ENCODE measurements at places on chromosomes 13 and 19. TPM values are rescaled to one million over a fixed set of nuclear protein-coding genes. Genes with fewer than 3 reads are reported as not detected.

DNA sequence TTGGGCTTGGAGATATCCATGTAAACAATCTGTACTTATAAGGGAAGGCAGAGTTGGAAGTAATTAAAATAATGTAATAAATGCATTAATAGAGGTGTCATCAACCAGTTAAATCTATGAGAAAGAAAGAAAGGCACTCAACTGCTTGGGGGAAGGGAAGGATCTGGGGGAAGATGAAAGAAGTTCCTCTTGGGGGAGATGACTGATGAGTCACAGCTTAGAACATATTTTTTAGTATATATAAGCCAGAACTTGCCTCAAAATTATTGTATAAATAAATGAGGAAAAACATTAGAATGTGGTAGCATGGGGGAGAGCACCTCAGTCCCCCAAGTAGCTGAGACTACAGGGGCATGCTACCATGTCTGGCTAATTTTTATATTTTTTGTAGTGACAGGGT is 205.8 kb downstream of the GGACT start:
- no peak for ATAC-seq

The ZNF560 gene
- not detected for total RNA-seq

The NOVA2 gene
- total RNA-seq, result 0.67 TPM

The SRRM5 gene
- not detected for total RNA-seq

The PSG1 gene
- not detected for total RNA-seq

The CATSPERD gene
- not detected for total RNA-seq

DNA sequence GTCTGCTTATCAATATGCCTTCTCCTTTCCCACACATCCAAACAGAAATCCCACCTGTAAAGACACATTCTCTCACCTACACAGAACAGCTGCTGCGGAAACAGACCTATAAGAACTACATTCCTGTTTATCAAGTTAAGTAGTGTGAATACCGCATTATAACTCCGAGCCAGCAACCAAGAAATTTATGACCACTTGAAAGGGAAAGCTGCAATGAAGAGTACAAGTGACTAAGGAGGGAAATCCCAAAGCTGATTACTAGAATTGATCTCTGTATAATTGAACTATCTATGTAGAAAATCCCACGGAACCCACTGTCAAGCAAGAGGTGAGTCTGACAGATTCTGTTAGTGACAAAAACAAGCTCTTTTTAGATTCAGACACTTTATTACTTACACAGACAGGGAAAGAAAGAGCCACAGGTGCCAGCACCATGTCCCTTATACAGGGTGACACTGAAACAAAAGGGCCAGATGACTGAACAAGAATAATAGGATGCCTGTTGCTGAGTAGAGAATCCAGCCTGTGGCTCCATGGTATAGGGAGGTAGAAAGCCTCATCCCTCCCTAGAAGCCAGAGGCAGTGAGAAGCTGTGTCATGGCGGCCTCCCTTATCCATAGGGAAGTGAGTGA is 1.6 kb upstream of the IGFL4 start:
- no peak for ATAC-seq

DNA sequence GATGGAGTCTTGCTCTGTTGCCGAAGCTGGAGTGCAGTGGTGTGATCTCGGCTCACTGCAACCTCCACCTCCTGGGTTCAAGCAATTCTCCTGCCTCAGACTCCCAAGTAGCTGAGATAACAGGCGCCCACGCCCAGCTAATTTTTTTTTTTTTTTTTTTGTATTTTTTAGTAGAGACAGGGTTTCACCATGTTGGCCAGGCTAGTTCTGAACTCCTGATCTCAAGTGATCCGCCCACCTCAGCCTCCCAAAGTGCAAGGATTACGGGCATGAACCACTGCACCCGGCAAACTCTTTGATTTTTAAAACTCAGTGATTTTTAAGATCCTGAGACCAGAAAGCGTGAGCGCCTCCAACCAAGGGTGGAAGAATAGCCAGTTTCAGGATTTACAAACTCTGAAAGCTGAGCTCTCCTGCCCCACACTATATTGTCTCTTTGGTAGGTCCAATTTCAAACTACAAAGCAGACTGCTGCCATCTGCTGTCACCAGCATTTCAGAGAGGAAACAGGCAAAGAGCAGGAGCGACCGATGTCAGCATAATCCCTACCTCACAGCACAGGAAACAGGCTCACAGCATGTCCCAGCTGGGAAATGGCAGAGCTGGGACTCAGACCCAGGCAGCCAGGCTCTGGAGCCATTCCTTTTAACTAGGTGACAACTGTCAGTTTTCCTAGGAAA is 9.2 kb downstream of the NOSIP start:
- no peak for ATAC-seq

DNA sequence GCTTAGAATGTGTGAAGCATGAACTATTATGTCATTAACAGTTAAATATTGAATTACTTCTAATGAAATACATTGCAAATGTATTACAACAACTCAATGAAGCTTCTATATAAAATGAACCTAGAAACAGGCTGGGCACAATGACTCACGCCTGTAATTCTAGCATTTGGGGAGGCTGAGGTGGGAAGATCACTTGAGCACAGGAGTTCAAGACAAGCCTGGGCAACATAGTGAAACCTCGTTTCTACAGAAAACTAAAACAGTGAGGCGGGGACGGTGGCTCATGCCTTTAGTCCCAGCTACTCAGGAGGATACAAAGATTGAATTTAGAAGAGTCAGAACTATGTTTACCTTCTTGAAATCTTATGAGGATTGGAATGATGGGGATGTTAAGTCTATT is 505.1 kb downstream of the SLITRK5 start:
- ATAC-seq, result no peak

The PROZ gene
- total RNA-seq, result not detected

- peak; percentile 64 for ATAC-seq
Observed at GRCh38 chr19:31350693-31351055, 1.4 kb upstream of the TSHZ3 start.

DNA sequence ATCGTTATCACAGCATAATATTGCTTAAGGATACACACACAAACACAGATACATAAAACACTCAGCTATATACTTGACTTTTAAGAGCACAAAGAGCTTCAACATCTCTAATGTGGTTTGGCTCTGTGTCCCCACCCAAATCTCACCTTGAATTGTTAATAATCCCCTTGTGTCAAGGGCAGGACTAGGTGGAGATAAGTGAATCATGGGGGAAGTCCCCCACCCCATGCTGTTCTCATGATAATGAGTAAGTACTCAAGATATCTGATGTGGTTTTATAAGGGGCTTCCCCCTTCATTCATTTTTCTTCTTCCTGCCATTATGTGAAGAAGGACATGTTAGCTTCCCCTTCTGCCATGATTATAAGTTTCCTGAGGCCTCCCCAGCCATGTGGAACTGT is 481.4 kb downstream of the PCDH9 start:
- no peak for ATAC-seq

DNA sequence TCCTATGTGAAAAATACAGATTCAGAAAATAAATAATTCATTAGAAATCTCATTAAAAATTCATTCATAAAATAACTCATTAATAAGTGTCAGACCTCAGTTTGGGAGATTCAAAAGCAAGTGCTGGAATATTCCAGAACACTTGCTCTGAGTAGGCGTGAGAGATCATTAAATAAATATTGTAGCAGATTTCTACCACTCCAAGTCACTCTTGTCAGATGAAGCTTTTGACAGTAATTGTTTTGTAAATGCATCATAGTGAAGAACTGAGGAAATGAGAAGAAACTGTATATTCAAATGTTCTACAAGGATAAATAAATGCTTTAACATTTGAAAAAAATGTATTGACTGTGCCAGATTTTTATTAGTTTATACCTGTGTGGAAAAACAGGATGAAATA is 1228.1 kb downstream of the SLITRK1 start:
- no peak for ATAC-seq

DNA sequence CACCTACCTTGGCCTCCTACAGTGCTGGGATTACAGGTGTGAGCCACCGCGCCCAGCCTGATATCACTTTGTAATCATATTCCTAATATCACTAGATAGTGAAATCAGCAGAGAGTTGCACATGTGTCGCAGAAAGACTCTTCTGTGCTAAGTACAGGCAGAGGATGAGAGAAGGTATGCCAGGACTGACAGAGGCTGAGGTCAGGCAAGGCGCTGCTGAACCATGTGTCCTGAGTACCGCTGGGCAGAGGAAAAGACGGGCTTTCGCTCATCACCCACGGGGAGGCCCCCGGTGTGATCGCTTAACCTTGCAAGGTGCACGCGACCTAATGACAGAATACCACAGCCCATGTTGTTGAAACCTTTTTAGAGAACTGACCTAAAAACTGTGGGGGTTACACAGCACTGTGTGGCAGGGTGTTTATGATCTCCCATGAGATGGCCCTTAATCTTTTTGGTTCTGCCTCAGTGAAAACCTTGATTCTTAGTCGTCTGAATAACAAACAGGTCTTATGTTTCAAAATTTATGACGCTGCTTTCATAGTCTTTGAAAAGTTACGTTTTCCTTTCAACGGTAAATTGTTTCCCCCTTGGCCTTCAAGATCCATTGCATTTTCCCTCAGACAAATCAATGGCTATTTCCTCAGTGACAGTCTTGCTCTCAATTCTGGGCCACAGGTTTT is 12.2 kb downstream of the GJA3 start:
- ATAC-seq, result no peak

The ZNF534 gene
- total RNA-seq, result 0.66 TPM

- no peak for ATAC-seq
Observed at GRCh38 chr19:16892436-16892835, 3.6 kb downstream of the F2RL3 start.

The LYPD5 gene
- 9.8 TPM for total RNA-seq

The FGF22 gene
- total RNA-seq, result 1.3 TPM

The TGFB1 gene
- 25.4 TPM for total RNA-seq

The KLK10 gene
- not detected for total RNA-seq

The FOSB gene
- total RNA-seq, result 1.9 TPM

The LMTK3 gene
- 1.2 TPM for total RNA-seq

GRCh38 chr13:40271931-40272775 is 394.3 kb downstream of the FOXO1 start:
- peak; percentile 85 for ATAC-seq

DNA sequence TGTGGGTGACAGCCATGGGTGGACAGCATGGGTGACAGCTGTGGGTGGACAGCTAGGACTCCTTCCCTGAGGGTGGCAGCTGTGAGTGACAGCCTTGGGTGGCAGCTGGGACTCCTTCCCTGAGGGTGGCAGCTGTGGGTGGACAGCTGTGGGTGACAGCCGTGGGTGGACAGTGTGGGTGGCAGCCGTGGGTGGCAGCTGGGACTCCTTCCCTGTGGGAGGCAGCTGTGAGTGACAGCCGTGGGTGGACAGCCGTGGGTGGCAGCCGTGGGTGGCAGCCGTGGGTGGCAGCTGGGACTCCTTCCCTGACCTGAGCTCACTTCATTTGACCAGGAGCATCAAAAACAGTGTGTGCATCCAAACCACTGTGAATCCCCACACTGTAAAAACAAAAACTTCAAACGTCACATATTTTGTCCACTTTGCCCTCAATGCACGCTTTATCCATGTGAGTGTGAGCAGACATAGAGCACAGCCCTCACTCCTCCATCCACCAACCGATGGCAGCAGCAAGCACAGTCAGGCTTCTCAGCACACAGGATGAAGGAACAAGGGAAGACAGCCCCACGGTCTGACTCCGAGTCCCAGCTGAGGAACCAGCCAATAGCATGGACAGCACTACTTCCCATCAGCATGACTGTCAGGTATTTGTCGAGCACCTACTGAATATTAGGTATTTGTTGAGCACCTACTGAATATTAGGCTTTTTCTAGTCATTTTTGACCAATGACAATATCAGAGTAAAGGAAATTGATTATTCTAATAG is 1.6 kb upstream of the CFAP97D2 start:
- ATAC-seq, result no peak

DNA sequence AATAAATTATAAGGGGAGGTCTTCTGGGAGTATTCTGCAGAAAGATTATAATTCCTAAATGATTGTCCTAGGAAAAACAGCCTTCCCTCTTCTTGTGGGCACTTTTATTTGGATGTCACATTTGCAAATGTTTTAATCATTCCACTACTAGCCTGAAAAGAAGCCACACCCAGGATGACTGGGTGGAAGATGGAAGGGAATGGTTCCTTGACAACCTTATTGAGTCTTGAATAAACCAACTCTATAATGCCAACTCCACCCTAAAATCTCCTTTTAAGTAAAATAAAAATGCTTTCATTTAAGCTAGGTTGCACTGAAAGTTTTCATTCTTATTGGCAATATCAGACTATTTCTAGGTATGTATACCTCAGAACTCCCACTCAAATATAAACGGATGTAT is 494.6 kb downstream of the RFC3 start:
- ATAC-seq, result no peak

DNA sequence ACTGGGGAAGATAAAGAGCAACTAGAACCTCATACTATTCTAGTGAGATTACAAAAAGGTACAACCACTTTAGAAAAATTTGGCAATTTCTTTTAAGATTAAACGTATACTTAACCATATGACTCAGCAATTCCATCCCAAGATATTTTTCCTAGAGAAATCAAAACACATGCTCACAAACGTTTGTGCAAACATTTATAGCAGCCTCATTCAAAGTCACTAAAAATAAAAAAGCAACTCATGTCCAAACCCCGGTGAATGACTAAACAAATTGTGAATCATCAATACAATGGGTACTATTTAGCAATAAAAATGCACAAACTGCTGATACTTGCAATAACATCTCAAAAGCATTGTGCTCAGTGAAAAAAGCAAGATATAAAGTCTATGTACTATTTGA is 121.5 kb downstream of the FRY start:
- no peak for ATAC-seq

DNA sequence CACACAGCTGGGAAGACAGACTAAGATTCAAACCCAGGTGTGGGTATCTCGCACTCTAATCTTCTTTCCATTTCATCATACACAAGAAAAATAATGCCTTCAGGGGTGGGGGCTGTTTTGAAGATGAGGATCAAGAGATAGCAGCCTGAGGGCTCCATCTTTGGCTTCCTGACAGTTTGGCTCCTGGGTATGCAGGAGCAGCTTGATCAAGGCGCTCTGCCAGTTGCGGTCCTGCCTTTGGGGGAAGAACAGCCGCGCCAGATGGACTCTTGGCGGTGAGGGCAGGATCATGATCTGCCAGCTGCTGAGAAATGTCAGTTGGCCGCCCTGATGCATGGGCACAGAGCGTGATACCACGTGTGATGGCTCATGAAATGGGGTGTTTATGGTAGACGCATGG is 119.1 kb downstream of the IER2 start:
- ATAC-seq, result no peak

DNA sequence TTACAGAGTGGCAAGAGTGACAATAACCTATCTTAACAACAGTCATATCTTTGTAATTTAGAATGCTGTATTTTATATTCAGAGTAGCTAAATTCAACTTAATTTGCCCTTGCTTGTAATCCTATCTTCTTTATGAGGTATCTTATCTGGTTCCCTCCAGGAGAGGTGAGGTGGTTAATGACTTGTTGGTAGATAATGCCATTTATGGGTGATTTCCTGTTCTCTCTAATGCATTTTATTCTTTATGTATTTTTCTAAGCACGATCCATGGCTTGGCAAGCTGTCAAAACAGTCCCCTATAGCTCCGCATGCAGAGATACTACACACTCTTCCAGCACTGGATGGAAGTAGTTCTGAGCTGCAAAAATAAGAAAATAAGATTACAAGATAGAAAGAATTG is 267.9 kb downstream of the LMO7 start:
- ATAC-seq, result no peak

The MUC16 gene
- 2.7 TPM for total RNA-seq

- no peak for ATAC-seq
Observed at GRCh38 chr13:63107179-63107943, 1691.7 kb upstream of the PCDH20 start.

- ATAC-seq, result no peak
Observed at GRCh38 chr13:85266771-85267170, 532.4 kb downstream of the SLITRK6 start.

GRCh38 chr19:30107251-30107650 is 165.2 kb downstream of the URI1 start:
- no peak for ATAC-seq

The PPP1R15A gene
- total RNA-seq, result 54.0 TPM

The ALOX5AP gene
- 6.0 TPM for total RNA-seq
